GM06990 (cell line): ENCODE measurements at places on chromosomes 11 and 22.

DNA sequence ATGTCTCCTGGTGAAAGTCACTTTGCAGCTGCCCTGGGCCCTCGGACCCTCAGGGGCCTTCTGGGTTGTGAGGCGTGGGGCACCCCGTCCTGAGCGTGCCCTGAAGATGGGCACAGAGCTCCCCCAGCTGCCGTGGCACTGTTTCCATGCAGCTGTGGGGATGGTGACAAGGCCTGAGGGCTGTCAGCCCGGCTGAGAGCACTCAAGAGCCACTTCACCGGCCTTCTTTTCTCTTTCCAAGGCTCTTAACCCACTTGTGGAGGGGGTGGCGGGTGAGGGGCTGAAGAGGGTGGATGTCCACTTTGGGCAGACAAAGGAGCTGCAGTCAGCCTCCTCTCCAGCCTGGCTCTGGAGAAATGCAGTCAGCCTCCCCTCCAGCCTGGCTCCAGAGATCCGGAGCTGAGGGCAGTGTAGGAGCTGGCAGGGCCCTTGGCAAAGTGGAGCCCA, 239.5 kb downstream of the ST3GAL4 start:
- DNase-seq, result no peak

- no peak for DNase-seq
These were observed 15.6 kb upstream of the CRYBB3 start for GRCh38 chr22:25183949-25184619.

GRCh38 chr22:48849219-48849912, 978.3 kb downstream of the BRD1 start:
- DNase-seq, result no peak

DNA sequence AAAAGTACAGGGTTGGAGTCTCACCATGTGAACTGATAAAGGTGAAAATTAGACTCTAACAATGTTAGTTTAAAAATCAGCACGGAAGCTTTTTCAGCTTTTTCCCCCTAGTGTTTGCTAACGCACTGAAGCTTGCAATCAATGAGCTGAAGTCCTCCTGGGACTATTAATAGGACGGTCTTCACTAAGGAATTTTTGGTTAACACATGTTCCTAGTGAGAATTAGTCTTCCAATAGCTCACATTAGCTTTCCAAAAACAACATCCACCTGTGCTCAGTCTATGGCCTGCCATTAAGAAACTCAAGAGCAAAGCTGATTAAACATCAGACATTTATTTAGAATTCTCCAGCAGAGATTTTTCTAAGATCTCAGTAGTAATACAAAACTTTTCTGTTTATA, 26.7 kb upstream of the DDI1 start:
- no peak for DNase-seq

GRCh38 chr11:44559207-44559939, 6.1 kb upstream of the CD82 start:
- peak; percentile 69 for DNase-seq

DNA sequence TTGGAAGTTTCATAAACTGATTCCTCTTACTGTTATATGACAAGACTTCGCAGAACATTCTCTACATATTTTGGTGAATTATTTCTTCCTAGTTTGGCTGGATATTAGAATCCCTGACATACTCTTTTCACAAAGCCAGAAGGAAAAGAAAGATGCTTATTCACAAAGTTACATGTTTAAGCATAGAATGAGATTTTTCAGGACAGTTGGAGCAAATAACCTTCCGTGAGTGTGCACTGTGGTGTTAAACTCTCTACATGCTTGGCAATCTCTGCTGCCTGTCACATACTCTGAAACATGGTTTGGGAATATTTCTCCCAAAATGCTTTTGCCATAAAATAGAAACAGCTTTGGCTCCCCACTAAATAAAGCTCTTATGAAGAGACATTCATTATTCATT, 230.0 kb upstream of the MTNR1B start:
- DNase-seq, result no peak

GRCh38 chr11:2713661-2714462, 14.1 kb upstream of the KCNQ1OT1 start:
- DNase-seq, result no peak

DNA sequence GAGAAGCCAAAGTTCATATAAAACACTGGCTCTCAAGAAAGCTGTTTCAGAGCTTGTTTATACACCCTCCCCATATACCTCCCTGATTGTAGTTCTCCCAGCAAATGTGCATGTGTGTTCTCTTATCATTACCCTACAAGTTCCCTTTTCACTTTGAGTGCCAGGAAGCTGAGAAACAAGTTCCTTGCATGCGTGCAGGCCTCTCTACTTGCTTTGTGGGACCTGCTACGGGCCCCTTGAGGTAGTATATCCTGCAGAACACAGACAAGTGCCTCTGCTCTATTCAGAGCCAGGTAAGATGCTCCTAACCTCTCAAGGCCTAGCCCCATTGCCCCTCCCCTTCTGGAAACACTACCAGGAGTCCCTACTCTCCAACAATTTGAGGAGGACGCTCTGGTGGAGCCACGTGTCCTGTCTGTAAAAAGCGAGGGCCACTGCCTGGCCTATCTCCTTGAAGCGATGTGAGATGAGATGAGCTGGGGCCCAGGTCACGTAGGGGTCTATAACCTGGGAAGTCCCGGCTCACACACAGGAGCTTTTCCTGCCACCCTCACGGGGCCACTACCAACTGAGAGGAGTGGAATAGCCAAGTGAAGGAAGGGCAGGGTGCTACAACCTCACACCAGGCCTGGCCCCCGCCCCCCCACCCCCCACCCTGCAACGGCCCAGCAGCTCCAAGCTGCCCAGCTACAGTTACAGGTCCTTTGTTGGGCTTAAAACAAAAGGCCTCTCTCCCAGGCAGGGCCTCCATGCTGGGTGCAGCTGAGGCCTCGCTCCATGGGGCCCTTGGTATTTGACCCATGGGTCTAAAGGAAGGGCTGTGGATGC, 2.6 kb upstream of the ATP5MGL start:
- DNase-seq, result peak; percentile 42
